Cerebellum (tissue), 4 donors: ENCODE measurements at places on chromosomes 16 and 17. TPM values are rescaled to one million over a fixed set of nuclear protein-coding genes. Genes with fewer than 3 reads are reported as not detected.
A peak's percentile ranks its signal among the peaks of the same experiment; 100 is the strongest.

DNA sequence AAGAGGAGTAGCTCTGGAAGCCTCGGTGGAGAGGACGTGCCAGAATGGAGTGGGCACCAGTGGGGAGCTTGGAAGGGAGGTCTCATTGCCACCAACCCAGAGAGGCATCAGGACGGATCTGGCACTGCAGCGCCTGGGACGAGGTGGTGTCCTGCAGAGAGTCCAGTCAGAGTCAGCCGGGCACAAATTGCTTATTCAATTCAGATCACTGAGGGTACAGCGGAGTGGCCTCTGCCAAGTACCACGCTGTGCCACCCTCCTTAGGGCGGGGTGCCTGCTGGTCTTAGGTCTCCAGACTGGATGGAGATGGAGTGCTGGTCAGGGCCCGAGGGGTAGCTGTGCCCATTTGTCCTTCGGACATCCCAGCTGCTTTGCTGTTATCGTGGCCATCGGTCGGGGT is 18.9 kb upstream of the SPPL2C start:
- DNase-seq: peak; percentile 54

DNA sequence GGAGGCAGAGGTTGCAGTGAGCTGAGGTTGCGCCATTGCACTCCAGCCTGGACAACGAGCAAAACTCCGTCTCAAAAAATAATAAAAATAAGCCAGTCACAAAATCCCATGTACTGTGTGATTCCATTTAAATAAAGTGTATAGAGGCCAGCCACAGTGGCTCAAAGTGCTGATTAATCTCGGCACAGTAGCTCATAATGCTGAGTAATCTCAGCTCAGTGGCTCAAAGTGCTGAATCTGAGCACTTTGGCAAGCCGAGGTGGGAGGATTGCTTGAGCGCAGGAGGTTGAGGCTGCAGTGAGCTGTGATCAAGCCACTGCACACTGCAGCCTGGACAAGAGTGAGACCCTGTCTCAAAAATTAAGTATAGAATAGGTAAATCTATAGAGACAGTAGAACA is 4.9 kb downstream of the TMED6 start:
- no peak for DNase-seq

GRCh38 chr17:76002100-76002499 is 1.4 kb downstream of the CDK3 start:
- DNase-seq: no peak

- no peak for DNase-seq
Measured at GRCh38 chr17:80746262-80746935, 201.8 kb downstream of the RPTOR start.

DNA sequence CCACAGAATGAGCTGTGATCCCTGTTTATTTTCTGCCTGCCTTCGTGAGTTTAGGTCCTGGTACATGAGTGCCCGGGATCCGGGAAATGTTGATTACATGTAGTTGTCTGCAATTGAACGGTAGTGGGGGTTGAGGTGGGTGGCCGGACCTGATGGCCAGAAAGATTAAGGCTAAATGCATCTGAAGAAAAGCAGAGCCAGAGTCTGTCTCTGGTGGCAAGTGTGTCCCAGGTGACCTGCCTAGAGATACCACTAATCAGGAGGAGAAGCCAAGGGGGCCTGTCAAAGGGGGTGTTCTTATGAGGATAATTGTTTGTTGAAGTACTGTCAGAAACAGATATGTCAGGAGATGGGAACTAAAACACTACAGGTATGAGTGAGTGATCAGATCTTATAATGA is 154.0 kb upstream of the ASIC2 start:
- DNase-seq: no peak

GRCh38 chr17:6868582-6868981 is 37.1 kb upstream of the TEKT1 start:
- DNase-seq: no peak

DNA sequence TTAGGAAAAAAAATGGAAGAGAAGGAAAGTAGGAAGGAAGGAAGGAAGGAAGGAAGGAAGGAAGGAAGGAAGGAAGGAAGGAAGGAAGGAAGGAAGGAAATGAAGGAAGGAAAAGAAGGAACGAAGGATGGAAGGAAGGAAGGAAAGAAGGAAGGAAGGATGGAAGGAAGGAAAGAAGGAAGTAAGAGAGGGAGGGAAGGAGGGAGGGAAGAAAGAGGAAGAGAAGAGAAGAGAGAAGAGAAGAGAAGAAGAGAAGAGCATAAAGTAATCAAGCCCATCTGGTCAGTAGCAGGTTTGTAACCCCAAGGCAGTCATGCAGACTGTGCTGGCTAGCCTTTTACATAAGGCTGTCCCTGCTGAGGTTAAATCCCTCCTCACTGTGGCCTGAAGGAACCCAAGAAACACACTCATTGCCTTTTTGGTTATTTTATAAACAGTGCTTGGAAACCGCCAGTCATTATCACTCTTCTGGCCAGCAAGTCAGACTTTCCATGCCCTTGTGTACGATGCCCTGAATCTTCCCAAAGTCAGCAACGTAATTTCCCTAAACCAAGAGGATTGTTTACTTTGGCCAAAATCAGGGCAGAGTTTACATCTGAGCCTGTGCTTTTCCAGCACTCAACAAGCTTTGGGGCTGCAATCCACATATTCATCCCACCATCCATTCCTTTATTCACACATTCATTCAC is 409.6 kb upstream of the MAF start:
- DNase-seq: no peak

- DNase-seq: no peak
Measured at GRCh38 chr17:51088287-51088686, 32.4 kb downstream of the SPAG9 start.

GRCh38 chr17:39084558-39084957 is 66.9 kb downstream of the PLXDC1 start:
- no peak for DNase-seq

DNA sequence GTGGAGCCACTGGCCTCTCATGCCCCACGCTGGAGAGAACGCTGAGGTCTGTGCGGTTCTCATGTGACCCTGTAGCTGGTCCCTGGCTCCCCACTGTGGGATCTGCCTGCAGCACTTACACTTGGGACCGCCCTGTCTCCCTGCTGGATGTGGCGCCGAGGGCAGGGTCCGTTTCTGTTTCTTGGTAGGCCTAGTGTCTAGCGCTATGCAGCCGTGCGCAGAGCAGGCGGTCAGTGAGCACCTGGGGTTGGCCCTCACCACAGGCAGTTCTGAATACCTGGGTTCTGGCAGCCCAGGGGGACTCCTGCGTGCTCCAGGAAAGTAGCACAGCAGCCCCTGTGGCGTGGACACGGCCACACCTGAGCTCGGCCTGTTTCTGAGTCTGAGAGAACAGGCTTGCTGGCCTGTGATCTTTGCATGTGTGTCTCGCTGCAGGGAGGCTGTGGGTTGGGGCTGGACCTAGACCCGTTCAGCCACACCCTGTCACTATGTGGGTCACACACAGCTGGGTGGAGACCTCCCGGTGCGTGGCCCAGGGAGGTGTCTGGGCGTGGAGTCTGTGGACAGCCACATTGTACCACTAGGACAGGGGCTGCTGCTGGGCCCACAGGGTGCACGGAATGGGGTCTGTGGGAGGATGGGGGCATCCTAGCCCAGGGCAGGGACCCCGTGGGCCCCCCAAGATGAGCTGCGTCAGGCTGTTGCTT is 2.8 kb downstream of the CAPN15 start:
- no peak for DNase-seq

DNA sequence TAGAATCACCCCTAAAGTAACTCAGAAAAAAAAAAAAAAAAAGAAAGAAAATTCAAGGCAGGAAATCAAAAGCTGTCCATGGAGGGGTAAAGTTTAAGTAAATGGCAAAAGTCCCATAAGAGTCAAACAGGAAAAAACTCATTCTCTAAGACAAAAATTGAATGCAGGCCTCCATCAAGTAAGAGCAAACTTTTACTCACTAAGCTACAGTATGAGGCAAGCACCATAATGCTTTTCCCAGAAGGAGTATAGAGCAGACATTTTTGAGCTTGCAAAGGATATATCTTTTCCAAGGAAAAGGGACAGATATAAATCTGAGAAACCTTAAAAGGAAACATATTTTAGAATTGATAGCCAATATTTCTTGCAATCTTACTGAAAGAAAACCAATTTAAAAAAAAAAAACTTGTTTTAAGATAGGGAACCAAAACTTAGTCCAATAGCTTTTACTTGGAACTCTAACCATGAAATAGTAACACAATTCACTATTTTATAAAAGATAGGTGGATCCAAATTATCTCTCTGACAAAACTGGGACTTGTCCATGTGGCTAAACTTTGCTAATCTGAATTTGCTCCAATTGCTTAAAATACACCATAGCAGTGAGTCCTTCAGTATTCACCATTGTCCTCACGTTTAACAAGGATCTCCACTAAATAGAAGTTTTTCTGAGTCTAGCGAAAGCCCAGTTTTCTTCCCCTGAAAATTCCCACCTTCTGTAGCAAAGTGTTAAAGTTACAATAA is 99.8 kb downstream of the CDH11 start:
- DNase-seq: no peak

DNA sequence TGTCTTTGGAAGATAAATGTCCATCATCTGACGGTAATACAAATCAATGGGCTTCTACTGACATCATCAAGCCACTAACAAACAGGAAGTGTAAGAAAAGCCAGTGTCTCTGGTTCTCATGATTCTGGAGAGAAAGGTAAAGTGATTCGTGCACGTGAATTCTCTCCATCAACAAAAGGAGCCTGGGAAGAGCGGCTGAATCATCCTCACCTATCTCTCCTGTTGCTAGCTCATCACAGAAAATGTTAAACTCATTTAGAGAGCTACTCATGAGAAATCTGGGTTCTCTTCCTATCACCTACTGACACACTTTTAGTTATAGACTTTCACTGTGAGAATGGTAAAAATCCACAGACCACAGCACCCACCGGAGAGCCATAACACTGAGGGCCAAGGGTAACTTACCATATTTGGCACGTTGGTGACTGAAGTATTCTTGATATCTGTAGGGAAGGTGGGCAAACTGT is 70.3 kb downstream of the CREBBP start:
- DNase-seq: no peak

GRCh38 chr17:56694825-56695224 is 101.3 kb downstream of the NOG start:
- DNase-seq: no peak

The PRDM7 gene
- not detected for total RNA-seq

The RASL10B gene
- total RNA-seq: 5.3 TPM

The ITGAD gene
- not detected for total RNA-seq

The PRAC1 gene
- total RNA-seq: not detected

The MED1 gene
- 27.3 TPM for total RNA-seq

The CRYBA1 gene
- total RNA-seq: not detected

The CFAP97D1 gene
- total RNA-seq: not detected

The EXOC3L1 gene
- 2.1 TPM for total RNA-seq

The KRTAP17-1 gene
- total RNA-seq: not detected

The ACSM2A gene
- not detected for total RNA-seq
